ENCODE measurements at places on chromosomes 12 and 14. TPM values are rescaled to one million over a fixed set of nuclear protein-coding genes. Genes with fewer than 3 reads are reported as not detected.
A peak's percentile ranks its signal among the peaks of the same experiment; 100 is the strongest.

DNA sequence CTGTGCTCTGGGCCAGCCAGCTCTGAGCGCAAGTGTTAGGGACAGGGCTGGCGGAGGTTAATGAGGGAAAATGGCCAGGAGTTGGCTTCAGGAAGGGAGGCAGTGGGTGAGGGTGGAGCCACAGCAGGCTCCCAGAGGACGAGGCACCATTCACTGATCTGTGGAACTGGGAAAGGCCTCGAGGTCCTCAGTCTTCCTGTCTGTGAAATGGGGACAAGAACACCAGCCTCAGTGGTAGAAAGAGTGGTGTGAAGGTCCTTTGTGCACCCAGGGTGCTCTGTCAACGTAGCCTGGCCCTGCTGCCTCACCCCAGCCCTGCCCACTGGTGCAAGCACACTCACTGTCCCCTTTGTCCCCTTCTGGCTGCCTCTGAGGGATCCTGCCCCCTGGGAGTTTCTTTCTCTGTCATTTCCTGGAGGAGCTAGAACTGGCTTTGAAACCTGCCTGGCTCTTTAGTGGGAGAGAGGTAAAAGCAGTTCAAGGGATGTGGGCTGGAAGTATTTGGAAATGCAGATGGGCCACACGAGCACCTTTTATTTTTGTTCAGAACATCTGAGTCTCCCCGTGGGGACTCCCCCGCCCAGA, 25.0 kb downstream of the SYNDIG1L start:
- no peak for DNase-seq

VCPKMT gene
- total RNA-seq: 11.1 TPM

- DNase-seq: no peak
These were observed 15.7 kb downstream of the MUCL1 start for GRCh38 chr12:54870048-54870447.

DNA sequence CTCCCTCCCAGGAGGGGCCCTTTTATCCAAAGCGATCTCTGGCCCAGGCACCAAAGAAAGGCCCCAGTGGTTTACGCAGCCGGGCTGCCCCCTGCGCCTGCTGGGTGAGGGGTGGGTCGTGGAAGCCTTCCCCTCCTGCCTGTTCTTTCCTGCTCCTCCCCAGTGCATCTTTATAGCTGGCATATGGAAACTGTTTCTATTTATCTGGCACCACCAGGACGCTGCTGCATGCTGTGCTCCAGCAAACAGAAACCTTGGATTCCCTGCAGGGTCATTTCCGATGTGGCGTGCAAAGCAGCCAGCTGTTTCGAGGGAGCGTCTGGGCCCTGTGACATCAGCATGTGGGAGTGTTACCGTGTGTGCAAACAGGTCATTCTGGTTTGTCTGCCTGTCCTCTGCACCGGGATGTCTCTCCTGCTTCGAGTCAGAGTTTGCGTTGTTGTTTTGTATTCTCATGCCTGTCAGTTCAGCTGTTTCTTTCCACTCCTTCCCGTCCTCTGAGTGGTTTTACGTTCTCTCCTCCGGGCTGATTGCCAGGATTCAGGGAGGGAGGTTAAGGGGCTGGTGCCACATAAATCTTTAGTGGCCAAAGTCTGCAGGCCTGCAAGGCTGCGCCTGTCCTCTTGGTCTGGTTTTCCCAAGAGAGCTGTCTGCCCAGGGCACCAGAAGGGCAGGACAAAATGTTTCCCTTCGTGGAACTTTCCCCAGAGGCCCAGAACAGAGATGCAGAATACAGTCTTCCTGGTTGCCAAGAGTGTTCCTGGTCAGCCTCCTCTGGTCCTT, 24.6 kb downstream of the TPCN1 start:
- peak; percentile 80 for DNase-seq

All from WTC11 (cell line).